ENCODE measurements at places on chromosomes 1 and 21.

- peak; percentile 79 for DNase-seq
Measured at GRCh38 chr1:219174460-219175211, 958 bp downstream of the LYPLAL1 start.

- no peak for DNase-seq
Measured at GRCh38 chr1:157107702-157108101, 8.1 kb upstream of the ETV3L start.

DNA sequence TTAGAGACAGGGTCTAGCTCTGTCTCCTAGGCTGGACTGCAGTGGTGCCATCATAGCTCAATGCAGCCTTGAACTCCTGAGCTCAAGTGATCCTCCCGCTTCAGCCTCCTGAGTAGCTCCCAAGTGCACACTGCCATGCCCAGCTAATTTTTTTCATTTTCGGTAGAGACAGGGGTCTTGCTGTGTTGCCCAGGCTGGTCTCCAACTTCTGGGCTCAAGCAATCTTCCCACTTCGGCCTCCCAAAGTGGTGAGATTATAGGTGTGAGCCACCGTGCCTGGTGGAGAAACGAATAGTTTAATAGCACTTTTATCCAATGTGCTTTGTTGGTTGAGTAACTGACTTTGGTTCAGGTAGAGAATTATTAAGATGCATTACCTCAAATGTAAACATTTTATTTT is 20.9 kb downstream of the PIK3CD start:
- no peak for DNase-seq

- peak; percentile 69 for DNase-seq
Measured at GRCh38 chr1:213327017-213327667, 276.1 kb downstream of the RPS6KC1 start.

DNA sequence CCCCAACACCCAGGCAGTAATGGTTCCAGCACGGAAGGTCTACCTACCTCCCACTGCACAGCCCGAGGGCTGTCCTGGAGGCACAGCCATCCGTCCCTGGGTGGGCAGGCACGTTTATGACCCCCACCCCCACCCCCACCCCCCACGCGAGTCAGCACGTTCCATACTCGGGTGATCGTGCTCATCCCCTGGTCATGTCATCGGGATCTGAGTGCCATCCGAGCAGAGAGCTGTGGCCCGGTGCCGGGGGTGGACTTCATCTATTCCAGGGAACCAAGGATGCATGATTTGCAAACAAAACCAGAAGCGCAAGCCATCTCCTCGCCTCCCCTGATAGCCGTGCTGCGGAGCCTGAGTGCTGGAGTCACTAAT is 1.1 kb downstream of the TSPEAR start:
- DNase-seq: no peak

DNA sequence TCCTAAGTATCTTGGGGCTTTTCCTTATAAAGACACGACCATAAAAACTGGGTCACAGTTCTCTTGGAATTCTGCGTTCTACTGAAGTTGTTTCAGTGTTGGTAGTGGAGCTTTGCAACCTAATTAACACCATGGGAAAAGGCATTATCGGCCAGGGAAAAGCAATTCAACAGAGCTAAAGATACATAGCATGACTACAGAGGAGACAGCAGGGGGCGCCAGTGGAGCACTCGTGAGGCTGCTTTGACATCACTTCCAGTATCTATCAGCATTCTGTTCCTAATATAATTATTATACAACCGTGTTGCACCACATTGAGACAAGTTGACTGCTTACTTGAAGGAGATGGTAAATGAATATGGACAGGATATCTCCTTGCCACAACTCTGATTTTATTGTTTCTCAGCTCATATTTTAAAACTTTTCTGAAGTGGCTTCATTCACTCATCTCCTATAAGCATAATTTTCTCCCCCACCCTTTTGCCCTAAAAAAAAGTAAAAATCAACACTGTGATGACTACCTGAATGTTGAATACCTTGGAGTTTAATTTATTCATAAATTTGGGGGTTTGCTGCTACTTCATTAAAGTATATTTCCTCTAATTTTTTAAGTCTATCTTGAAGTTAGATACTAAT is 39.4 kb downstream of the ZP4 start:
- DNase-seq: no peak

- DNase-seq: no peak
Measured at GRCh38 chr1:39926820-39927219, 25.1 kb upstream of the MYCL start.

- no peak for DNase-seq
Measured at GRCh38 chr1:234969581-234970400, 158.8 kb downstream of the TOMM20 start.

GRCh38 chr1:225319871-225320270 is 108.0 kb downstream of the LBR start:
- DNase-seq: no peak

DNA sequence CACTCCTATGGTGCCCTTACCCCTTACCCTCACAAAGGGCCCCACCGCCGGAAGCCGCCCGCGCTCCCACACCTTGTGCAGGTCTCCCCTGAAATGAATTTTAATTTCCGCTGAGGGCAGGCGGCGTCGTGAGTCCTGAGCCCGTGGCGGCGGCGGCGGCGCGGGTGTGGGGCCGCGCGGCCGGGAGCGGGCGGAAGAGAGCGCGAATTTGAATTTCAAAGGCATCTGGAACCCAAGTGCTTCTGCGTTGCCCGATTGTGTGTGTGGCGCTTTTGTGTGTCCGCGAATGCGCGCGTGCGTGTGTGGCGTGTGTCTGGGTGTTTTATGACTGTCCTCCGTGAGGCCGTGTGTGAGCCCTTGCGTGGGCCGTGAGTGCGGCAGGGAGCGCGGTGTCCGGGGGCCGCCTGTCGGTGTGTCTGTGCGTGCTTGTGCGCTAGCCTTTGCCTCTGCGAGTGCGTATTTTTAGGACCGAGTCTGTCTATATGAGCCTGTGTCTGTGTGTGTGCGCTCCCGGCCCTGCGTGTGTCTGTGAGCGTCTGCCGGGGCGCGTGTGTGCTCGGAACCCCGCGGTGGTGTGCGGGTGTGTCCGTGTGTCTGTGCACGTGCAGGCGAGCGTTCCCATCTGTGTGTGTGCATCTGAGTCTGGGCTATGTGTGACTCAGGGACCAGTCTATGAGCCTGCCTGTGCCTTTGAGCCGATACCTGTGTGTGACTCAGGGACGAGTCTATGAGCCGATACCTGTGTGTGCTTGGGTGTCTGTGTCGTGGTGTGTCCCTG is 7.9 kb upstream of the ADGRB2 start:
- DNase-seq: no peak

DNA sequence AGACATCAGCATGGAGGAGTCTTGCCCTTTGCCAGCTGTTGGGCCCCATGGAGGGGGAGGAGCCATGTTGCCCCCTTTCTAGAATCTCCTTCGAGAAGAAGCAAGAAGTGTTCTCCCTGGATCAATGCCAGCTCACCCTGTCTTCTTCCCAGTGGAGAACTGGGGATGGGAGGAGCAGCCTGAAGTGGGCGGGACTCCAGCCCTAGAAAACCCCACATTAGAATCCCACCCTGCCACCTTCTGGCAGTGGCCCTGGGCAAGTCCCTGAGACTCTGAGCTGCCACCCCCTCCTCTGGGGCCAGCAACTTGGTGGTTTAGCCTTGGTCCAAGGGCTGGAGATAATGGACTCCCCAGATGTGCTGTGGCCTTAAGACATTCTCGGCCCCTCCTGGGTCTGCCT is 51.7 kb downstream of the PAX7 start:
- DNase-seq: no peak

DNA sequence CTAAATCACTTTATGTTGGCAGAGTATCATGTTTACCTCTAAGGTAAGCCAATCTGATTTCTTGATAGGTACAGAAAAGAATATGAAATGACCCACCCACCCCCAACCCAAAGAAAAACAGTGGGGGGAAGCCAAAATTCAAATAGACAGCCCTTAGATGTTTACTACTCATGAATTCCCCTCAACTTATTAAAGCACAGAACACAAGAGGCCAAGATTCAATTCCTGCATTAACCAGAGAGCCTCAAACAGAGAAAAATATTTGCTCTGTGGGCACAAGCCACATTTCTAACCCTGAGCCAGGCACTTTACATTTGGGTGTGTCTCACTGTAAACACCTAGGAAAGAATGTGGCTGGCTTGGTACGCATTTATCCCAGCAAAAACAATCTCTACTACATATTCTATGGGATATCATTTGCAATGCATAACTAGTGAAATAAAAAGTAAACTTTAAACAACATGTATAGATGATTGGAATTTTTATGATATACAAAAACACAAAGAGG is 84.3 kb downstream of the PTPN14 start:
- DNase-seq: no peak

DNA sequence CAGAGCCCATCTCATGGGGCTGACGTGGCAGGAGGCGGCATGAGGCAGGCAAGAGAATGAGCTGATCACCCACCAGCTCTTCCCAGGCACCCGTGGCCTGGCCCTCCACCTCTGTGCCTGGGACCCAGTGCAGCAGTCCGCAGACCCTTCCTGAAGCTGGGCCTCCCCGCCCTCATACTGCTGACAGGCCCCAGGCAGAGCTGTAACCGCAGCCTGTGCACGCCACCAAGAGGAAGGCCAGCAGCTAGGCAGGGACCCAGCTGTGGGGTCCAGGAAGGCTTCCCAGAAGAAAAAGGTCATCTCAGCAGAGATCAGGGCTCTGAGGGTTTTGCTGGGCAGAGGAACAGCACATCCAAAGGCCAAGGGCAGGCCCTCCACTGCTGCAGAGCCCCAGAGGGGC is 9.8 kb upstream of the MTFR1L start:
- DNase-seq: no peak

DNA sequence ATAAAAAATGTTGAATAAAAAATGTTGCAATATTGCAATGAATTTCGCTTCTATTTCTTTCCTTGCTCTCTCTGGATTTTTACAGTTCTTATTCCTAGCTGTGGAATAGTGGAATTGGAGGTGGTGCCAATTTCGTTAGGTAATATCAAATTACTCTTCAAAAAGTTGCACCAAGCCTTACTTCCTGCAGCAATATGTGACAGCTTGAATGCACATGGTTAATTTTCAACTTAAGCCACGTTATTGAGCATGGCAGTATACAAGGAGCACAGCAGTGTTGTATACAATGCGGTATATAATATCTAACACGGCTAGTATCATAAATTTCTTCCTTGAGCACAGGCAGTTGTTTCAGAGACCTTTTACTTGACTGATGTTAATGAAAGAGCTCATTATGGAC is 152.5 kb downstream of the NOS1AP start:
- no peak for DNase-seq

Measured in brain pericyte (primary cell).